CD4-positive, alpha-beta T cell treated with Interleukin-6 at 100 ng/mL for 8 hours (primary cell): ENCODE measurements at places on chromosomes 4 and X.

GRCh38 chr4:3223346-3223745, 25.6 kb upstream of the MSANTD1 start:
- no peak for DNase-seq

GRCh38 chr4:24456431-24456830, 127.9 kb downstream of the DHX15 start:
- no peak for DNase-seq

GRCh38 chr4:134544303-134544770, 342.7 kb upstream of the PABPC4L start:
- no peak for DNase-seq

- DNase-seq: no peak
Measured at GRCh38 chr4:13524504-13525243, 19.6 kb downstream of the NKX3-2 start.

DNA sequence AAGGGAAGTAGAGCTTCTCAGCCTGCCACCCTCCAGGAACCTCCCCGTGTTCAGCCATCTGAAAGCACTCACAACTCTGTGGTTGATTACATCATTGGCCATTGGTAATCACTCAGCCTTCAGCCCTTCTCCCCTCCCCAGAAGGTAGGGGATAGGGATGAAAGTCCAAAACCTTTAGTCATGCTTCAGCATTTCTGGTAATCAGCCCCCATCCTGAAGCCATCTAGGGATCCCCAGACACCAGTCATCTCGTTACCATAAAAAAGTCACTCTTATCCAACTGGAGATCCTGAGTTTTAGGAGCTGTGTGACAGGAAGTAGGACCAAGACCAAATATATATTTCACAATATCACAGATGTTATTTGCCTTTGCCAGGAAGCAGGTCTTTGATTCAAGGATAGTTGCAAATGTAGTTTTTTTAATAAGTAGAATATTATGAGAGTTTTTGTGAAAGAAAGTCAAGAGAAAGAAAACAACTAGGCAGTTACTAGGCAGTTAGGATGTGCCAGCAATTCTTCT, 364.6 kb upstream of the NOCT start:
- no peak for DNase-seq

DNA sequence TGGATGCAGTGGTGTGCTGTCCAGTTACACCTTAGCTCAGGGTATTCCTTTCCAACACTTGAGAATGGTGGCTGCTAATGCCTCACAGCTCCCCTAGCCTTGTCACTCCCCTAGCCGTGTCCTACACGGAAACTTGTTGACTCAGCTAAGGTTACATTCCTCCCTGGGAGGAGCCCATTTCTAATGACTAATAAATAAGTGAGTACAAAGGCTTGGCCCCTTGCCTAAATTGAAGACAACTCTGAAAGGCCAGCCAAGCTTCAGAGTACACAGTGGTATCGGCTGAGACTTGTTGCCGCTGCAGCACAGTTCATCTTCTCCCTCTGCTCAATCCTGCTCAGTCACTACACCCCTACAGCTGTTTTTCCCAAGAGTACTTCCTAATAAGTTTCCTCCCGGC, 21.2 kb upstream of the SLC25A31 start:
- DNase-seq: no peak

DNA sequence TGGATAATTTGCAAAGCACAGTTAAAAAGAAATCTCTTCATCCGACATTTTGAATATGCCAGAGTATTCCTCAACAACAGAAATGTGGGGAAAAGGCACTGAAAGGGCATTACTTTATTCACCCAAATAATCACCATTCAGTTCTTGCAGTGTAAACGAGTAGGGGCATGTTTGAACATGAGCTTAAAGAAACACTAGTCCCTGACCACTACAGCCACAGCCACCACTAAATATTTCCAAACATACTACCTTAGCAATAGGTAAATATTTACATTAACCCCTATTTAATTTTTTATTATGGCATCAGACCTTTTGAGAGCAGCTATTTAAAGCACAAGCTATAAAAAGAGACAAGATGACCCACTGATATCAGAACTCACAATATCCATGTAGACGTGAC, 27.6 kb downstream of the MCF2 start:
- DNase-seq: no peak

DNA sequence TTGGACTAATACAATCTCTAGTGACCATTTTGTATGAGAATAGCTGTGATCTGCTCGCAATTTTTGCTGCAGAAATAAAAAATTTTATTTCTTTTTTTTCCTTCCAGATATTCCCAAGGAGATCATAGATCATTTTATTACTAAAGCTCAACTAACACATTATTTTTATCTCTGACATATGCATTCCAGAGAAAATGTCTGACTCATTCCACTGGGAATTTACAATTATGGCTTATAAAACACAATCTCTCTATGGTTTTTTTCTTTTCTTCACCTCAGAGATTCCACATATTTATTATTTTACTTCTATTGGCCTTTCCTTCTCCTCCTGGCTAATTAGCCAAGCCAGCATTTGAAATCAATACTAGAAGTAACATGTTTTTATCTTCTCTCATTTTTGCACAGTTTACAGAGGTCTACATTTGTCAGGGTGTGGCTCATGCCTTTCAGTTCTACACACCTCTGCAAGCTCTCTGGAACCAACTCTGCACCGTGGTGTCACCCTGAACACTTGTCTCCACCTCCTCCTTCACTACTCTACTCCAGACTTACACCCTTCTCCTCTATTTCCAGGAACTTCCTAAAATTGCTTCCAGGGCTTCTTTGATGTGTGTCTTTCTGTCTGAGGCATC, 59.8 kb upstream of the GPM6A start:
- DNase-seq: no peak
